ENCODE measurements at places on chromosomes 13 and 19. TPM values are rescaled to one million over a fixed set of nuclear protein-coding genes. Genes with fewer than 3 reads are reported as not detected.

Gene SYT5
- 2.2 TPM for total RNA-seq

Gene TUBB4A
- total RNA-seq = not detected

Gene MZT1
- total RNA-seq = 31.2 TPM

Gene SIGLECL1
- total RNA-seq = not detected

Gene ATP4B
- total RNA-seq = not detected

Gene WTIP
- 9.4 TPM for total RNA-seq

Gene NLRP11
- total RNA-seq = not detected

Gene COL4A2
- total RNA-seq = 178 TPM

Gene GAPDHS
- not detected for total RNA-seq

Gene TTC9B
- total RNA-seq = not detected

Gene NBEA
- 0.08 TPM for total RNA-seq

Gene CDK8
- total RNA-seq = 17.1 TPM

Gene FUZ
- 11.5 TPM for total RNA-seq

Gene ZGLP1
- 1.5 TPM for total RNA-seq

Gene NKG7
- total RNA-seq = not detected

Gene ERFL
- not detected for total RNA-seq

Gene POLRMT
- total RNA-seq = 36.2 TPM

Gene THAP8
- 8.1 TPM for total RNA-seq

Gene CALR3
- 0.16 TPM for total RNA-seq

Gene CEACAM7
- not detected for total RNA-seq

Measured in hair follicular keratinocyte (primary cell).